SK-N-DZ (cell line): ENCODE measurements at places on chromosomes 1 and 21.

- DNase-seq: no peak
These were observed 26.2 kb downstream of the STUM start for GRCh38 chr1:226574591-226575435.

- no peak for DNase-seq
These were observed 137.6 kb downstream of the ZZZ3 start for GRCh38 chr1:77544845-77545244.

- no peak for DNase-seq
These were observed 182.6 kb upstream of the EDN2 start for GRCh38 chr1:41666981-41667631.

GRCh38 chr1:32782086-32782485, 35.1 kb downstream of the YARS1 start:
- no peak for DNase-seq

DNA sequence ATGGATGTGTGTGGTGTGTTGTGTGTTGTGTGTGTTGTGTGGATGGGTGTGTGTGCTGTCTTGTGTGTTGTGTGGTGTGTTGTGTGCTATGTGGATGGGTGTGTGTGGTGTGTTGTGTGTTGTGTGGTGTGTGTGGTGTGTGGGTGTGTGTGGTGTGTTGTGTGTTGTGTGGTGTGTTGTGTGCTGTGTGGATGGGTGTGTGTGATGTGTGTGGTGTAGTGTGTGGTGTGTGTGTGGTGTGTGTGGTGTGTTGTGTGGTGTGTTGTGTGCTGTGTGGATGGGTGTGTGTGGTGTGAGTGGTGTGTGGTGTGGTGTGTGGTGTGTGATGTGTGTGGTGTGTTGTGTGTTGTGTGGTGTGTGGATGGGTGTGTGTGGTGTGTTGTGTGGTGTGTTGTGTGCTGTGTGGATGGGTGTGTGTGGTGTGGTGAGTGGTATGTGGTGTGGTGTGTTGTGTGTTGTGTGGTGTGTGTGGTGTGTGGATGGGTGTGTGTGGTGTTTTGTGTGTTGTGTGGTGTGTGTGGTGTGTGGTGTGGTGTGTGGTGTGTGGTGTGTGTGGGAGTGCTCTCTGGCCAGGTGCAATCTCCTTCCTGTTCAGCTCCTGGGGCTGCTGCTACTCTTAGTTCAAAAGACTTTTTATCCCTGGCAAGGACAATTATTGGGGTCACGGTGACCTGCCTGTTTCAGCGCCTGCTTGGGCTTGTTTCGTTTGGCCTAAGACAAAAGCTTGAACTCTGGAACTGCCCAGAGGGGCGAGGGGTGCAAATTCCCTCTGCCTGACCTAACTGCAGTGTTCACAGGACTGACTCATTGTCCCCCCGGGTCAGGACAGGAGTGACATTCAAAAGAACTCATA, 101.1 kb downstream of the UBIAD1 start:
- DNase-seq: no peak

DNA sequence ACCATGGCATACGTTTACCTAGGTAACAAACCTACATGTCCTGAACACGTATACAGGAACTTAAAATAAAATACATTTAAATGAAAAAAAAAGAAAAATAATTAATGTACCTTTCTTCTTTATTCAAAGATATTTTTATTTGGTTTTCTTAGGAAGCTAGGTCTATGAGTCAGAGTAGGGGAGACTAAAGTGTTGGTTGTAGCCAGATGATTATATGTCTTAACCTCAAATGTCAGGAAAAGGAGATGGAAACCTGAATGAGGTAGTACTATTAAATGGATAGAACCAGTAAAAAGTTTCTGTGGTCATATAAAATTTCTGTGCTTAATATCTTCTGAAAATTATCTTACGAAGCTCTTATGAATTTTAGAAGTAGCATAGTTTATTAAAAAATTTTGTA, 275.8 kb downstream of the KCTD3 start:
- no peak for DNase-seq
